ENCODE measurements at places on chromosomes 13 and 19.

DNA sequence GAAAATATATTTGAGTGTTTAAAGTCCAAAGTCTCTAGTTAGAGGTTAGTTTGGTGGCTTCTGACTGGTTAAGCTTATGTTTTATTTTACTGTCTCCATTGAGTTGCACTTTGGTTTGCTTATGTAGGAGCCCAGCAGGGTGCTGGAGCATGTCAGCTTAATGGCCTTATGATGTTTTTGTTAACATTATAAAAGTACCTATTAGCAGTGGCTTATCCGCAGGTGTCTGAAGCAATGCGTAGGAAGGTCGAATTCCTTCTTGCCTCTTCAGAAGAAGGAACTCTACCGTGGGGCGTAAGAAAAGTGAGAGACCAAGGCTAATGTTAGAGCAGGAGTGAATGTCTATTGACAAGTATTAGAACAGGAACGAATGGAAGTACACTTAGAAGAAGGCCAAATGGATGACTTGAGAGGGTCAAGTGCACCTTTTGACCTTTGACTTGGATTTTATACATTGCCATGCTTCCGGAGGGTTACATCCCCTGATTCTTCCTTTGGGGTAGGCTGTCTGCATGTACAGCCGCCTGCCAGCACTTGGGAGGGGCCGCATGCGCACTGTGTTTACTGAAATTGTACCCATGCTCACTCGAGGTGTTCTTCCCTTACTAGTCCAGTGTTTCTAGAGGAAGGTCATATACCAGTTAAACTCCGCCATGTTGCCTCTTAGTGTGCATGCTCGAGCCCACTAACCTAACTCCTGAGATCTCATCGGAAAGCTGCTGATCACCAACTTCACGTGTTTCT lies 793.9 kb upstream of the PCDH9 start:
- no peak for DNase-seq

GRCh38 chr13:77360032-77360685 lies 33.3 kb upstream of the MYCBP2 start:
- DNase-seq, result no peak

GRCh38 chr13:111325146-111325890 lies 4.9 kb downstream of the TEX29 start:
- no peak for DNase-seq

GRCh38 chr13:81051873-81052272 lies 710.9 kb upstream of the SPRY2 start:
- no peak for DNase-seq

GRCh38 chr19:54186351-54186750 lies 3.0 kb downstream of the MBOAT7 start:
- DNase-seq, result no peak

DNA sequence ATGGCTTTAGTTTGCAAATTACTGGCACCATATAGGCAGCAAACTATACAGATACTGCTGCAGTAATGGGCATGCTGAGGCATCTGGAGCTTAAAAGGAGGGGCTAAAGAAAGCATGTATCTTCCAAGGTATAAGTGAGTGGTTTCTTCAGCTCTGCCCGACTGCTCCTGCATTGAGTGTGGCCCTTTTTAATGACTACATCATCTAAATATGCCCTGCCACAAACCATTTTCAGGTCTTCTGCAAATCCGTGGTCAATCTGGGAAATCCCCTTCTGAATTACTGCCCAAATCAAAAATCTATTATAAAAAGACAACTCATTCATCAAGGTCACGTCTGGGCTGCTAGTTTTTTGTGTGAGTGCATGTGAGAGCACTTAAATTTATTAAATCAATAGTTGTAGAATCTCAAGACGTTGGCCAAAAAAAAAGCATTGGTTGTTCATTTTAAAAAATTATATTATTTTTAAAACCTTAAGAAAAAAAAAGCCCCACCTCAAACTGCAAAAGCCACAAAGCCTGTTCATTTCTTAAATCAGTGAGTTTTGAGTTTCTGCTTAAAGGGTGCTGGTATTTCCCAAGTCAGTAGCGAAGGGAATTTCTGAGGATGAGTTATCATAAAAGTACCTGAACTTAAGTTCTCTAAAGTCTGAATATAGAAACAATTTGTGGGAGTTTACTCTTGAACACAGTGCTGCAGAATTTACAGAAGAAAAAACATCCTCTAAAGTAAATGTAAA lies 16.3 kb downstream of the LCP1 start:
- DNase-seq, result no peak

DNA sequence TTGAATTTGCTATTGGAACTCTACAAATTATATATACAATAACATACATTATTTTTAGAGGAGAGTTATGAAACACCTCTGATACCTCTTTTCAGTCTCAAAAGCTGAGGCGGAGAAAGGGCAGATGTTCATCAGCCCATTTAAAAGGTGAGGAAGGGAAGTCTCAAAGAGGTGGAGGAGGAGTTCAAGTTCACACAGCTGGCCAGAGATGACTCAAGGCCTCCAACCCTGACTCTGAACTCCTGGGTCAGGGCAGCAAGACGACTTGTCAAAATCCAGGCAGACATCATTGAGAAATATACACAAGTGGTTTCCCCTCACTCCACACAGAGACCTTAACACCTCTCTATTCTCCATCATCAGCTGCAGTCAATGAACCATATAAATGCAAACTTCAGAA lies 2.1 kb downstream of the SIAH3 start:
- DNase-seq, result no peak

DNA sequence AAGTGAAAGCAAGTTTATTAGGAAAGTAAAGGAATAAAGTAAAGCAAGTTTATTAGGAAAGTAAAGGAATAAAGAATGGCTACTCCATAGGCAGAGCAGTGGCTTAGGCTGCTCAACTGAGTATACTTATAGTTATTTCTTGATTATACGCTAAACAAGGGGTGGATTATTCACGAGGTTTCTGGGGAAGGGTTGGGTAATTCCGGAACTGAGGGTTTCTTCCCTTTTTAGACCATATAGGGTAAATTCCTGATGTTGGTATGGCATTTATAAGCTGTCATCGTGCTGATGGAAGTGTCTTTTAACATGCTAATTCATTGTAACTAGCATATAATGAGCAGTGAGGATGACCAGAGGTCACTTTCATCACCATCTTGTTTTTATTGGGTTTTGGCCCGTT lies 194.3 kb downstream of the DLEU7 start:
- no peak for DNase-seq

DNA sequence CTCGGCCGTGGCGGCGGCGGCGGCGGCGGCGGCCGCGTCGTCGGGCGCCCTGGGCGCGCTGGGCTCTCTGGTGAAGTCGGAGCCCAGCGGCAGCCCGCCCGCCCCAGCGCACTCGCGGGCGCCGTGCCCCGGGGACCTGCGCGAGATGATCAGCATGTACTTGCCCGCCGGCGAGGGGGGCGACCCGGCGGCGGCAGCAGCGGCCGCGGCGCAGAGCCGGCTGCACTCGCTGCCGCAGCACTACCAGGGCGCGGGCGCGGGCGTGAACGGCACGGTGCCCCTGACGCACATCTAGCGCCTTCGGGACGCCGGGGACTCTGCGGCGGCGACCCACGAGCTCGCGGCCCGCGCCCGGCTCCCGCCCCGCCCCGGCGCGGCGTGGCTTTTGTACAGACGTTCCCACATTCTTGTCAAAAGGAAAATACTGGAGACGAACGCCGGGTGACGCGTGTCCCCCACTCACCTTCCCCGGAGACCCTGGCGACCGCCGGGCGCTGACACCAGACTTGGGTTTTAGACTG lies 1.7 kb downstream of the SOX1 start:
- no peak for DNase-seq

GRCh38 chr19:46718157-46718933 lies 1.4 kb upstream of the PRKD2 start:
- DNase-seq, result no peak

DNA sequence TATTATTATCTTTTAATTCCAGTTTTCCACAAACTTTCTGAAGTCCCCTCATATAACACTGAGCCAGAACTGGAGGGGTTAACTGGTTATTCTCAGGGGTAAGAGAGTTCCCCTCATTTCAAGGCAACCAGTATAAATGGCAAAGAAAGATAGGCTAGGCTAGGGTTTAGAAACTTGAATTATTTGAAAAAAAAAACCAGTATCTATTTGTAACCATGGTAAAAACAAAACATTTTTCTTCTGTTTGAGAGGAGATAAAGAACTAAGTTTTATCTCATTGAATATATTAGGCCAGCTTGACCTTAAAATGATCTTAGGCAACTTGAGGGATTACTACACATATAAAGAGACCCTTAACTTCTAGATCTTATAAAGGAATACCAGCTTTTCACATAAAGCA lies 19.6 kb downstream of the SUPT20H start:
- DNase-seq, result no peak

Measured in activated naive CD4-positive, alpha-beta T cell (primary cell).